ENCODE measurements at places on chromosomes 4 and X. TPM values are rescaled to one million over a fixed set of nuclear protein-coding genes. Genes with fewer than 3 reads are reported as not detected.

DNA sequence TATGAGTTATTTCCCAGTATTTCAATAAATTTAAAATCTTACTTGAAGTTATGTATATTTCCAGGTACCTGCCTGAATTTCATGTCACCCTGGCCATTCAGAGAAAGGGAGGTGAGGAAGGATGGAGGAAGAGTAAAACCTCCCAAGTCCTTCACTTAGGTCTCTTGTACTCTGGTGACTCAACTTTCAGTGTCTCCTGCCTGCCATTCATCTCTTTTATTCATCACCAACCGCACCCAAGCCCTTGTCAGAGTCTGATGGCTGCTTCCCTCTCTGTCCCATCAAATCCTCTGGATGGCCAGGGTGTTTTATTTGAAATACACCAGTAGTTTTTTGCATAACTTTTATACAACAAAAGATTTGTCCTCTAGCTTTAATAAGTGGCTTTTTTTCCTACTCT is 17.8 kb downstream of the TMPRSS11E start:
- no peak for DNase-seq

DNA sequence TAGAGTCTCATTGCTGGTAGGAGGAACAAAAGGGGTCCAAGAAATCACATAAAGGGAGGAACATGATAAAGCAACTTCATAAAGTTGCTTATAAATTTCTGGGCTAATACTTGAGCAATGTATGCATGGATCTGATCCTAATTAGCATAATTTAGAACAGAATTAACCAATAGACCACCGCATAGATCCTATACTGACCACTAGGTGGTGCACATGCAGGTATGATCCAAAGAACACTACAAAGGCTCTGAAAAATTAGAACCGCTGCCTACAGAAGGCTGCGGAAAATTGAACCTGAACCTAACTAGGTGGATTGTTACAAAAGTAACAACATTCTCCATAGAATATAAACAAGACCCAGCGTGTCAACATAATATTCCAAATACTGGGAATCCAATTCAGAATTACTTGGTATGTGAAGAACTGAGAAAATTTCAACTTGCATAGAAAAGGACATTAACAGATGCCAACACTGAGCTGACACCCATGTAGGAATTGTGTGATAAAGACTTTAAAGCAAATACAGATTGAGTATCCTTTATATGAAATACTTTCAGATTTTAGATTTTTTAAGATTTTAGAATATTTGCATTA is 23.3 kb downstream of the BRCC3 start:
- DNase-seq, result no peak

DNA sequence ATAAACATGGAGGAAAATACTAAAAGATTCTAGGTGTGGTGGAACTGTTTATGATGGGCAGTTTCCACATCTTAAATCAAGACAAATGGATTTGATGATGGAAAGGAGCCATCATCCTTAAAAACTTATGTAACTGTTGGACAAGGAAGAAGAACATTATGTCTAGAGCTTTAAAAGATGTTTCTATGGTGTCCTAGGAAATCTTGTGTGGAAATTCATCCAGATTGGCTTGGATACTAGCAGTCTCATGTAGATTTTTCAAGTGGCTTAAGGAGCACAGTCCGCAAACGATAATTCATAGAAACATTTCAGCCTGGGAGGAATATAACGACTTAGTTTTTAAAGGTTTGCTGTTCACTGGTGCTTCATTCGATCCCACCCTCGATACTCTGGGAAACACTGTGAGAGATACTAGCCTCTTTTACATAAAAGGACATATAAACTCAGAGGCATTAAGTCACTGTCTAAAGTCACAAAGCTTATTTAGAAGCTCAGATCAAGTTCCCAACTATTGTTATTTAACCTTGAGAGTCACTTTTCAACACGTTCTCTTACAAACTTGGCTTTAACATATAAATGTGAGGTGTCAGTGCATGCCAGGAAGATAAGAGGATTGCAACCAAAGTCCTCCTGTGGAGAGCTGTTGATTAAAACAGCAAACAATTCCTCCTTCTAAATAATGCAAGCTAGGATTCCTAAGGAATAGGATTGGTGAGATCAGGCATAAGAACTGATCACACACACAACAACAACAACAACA is 135.7 kb upstream of the SCML1 start:
- no peak for DNase-seq

DNA sequence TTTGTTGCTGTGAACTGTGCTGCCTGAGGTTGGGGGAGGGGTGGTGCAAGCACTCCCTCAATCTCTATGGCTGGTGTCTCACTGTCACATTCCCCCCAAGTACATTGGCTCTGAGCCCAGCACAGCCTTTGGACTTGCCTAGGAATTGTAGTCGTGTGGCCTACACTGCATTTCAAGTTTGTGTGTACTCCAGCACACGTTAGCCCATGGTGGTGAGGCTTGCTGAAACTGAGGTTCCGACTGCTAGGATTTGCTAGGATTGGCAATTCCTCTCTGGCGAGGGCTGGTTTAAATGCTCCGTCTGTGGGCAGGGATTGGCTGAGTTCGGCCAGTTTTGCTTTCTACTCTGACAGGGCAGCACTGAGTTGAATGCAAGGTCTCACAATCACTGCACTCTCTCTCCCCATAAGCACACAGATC is 121.7 kb upstream of the CXXC4 start:
- DNase-seq, result peak; percentile 47

- DNase-seq, result no peak
Observed at GRCh38 chr4:141330616-141331015, 109.9 kb downstream of the ZNF330 start.

GRCh38 chr4:8198206-8198905 is 734 bp upstream of the SH3TC1 start:
- no peak for DNase-seq

DNA sequence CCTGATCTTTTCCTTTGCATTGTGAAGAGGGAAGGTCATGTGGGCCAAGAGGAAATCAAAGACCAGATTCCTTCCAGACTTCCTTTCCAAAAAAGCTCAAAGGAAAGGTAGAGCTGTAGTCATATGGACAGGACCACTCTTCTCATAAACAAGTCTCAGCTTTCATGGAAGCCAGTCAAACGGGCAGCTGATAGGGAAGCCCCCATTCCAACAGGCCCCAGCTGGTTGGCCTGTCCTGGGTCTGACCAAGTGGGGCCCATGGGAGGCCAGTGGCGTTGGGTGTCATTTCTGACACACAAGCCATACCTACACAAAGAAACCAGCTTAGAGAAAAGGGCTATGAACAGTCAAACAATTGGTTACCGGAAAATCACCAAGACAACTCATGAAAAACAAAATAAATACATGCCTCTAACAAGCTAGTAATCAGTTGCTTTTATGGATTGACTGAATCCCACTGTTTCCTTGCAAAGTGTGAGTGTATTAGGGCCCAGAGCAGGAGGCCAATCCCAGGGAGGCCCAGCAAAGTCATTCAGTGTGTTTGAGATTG is 149.6 kb upstream of the MAMLD1 start:
- no peak for DNase-seq

GRCh38 chrX:87265518-87265917 is 252.1 kb upstream of the KLHL4 start:
- no peak for DNase-seq

DNA sequence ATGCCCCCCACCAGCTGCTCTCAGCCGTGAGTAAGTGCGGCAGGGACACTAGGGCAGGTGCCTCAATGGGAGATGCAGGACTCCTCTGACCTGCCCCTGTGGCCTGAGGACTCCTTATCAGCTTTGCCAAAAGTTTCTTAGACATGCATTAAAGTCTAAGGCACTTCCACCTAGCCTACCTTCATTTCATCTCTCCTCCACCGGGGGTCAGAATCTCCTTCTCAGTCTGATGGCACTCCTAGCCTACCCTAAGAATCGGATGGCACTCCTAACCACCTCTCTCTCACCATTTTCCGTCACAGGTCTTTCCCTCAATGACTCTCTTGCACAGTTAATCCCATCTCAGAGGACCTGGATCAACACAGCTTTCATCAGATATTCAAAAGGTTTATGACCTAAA is 85.9 kb downstream of the OTC start:
- no peak for DNase-seq

- DNase-seq, result no peak
Observed at GRCh38 chrX:16528620-16529019, 121.3 kb upstream of the S100G start.

The PABPC5 gene
- polyA plus RNA-seq, result 0.42 TPM

The FAT1 gene
- polyA plus RNA-seq, result 43.2 TPM

The PWWP3B gene
- polyA plus RNA-seq, result 0.96 TPM
